ENCODE measurements at places on chromosomes 11 and 22.
A peak's percentile ranks its signal among the peaks of the same experiment; 100 is the strongest.

GRCh38 chr11:128892866-128893565, 1.9 kb downstream of the KCNJ5 start:
- no peak for DNase-seq

GRCh38 chr11:37973941-37974340, 1375.9 kb upstream of the RAG2 start:
- DNase-seq, result no peak

GRCh38 chr11:13207665-13208594, 69.7 kb upstream of the BMAL1 start:
- DNase-seq, result peak; percentile 5

DNA sequence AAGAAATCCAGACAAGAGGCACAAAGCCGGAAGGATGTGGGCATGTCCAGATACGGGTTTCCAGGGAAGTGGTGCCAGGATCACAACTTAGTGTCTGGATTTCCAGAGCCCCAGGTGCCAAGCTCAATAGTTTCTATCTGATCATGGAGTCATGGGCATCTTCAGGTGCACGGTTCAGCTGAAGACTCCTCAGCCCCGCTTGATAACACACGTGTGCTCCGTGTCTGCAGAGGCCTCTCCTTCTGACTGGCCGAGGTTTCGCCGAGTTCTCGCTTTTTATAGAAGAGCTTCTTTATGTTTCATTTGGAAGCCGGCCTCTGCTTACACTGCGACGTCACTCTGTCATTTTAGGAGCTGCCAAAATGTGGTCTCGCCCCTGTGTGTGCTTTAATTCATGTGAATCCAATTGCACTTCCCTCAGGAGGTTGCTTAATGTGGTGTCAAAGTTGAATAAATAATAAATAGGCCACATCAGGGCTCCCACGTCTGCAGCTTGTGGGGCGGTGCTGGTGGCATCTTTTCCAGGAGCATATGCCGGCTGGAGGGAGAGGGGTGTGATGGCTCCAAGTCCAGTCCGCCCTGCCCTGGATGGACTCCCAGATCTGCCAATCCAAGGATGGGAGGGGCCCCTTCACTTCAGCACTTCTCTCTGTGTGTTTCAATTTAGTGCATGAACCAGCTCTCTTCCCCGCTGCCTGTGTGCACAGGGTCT, 1410.8 kb downstream of the TBC1D22A start:
- DNase-seq, result no peak

DNA sequence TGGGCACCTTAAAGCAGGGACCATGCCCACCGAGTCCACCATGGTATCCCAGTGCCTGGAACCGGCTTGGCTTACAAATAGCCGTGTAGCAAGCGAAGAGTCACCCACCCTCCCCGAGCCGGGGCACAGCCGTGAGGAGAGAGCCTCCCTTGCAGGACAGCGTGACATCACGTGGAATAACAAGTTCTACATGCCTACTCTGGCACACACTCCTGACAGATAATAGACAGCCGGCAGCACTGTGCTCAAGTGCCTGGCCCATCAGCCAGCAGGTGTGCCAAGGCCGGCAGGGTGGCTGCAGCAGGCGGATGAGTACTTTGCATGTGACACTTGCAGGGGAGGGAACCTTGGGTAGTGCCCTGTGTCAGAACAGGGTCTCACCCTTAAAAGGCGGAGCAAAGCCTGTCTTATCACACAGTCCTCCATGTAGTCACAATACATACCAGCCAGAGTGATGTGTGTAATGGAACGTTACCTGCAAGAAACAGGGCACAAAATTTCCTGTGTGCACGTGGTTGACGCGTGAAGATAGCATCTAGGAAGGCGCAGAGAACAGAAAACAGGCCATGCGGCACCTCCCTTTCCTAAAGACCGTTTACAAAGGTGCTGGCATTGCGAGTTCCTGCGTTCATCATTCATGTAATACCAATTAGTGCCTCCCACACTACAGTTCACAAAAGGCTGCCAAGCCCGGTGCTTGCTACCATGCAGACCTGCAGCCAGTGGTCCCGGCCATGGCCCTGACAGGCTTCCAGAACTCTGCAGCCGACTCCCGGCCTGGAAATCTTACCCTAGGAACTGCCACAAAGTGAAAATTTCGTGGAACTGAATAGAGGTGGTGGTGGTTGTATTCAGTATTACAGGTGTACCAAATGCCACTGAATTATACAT, 16.4 kb downstream of the TOM1 start:
- DNase-seq, result no peak

DNA sequence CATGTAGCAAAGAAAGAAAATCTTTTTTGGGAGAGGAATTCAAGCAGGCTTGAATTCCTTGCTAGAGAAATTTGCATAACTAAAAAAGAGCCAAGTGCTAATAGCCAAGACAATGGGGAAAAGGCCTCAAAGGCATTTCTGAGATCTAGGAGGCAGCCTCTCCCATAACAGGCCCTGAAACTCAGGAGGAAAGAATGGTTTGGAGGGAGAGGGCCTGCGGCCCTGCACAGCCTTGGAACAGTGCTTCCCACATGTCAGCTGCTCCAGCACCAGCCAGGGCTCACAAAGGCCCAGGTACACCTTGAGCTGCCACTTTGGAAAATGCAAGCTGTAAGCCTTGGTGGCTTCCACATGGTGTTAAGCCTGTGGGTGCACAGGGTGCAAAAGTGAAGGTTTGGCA, 55.5 kb upstream of the TSPAN18 start:
- no peak for DNase-seq

GRCh38 chr22:48876951-48877350, 950.7 kb downstream of the BRD1 start:
- no peak for DNase-seq

GRCh38 chr11:116412118-116412889, 360.5 kb downstream of the BUD13 start:
- DNase-seq, result no peak

- DNase-seq, result peak; percentile 52
Observed at GRCh38 chr22:44180706-44181032, at the start of gene PARVG. Gene PARVG, plus strand, starts transcription at chr22:44180925. Its CDS starts 2,405 bp downstream, at chr22:44183330.

DNA sequence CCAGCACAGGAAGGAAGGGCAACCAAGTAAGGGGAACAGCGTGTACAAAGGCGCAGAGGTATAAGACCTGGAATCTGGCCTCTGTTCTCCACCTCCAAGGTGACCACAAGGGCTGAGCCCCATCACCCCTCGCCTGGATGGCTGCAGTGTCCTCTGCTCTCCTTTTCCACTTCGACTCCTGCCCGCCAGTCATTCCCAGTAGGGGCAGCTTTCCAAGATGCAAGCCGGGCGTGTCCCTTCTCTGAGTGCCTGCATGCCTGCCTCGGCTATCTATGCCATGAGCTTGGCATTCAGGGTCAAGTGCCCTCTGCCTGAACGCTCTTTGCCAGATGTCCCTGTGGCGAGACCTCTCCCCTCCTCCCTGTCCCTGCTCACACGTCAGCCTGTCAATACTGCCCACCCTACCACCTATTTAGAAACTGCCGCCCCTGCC, 17.0 kb downstream of the FADS3 start:
- no peak for DNase-seq

- no peak for DNase-seq
Observed at GRCh38 chr11:57460022-57460757, at the start of gene RTN4RL2. Gene RTN4RL2, plus strand, starts transcription at chr11:57460528. Its CDS starts 338 bp downstream, at chr11:57460866.

- no peak for DNase-seq
Observed at GRCh38 chr11:123573286-123573685, 81.1 kb downstream of the SCN3B start.

- no peak for DNase-seq
Observed at GRCh38 chr11:69691463-69691862, 12.4 kb downstream of the FGF19 start.

- DNase-seq, result no peak
Observed at GRCh38 chr11:59261150-59261549, 48.4 kb upstream of the MPEG1 start.

DNA sequence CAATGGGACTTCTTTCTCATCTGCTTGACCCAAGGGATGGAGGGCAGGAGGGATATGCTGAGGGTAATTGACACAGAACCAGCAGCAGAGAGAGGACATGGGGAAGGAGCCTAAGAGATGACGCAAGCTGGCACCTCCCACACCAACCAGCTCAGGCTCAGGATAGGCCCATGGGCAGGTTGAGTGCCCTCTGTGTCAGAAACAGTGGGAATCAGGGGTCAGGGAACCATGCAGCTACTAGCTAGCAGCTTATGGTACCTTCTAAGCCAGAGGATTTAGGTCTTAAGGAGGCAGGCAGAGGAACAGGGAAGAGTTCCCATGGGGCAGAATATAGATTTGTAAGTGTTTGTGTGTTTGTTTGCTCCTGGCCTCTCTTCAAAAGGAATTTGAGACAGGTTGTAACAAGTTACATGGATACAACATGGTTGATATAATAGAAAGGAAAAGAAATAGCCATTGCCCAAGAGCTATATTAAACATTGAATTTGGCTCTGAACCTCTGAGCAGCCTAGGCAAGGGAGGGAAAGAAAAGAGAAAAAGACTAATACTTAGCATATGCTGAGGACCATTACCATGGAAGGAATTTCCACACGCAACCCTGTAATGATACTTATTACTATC, 39.9 kb upstream of the NAV2 start:
- no peak for DNase-seq

GRCh38 chr22:48856308-48856615, 971.4 kb downstream of the BRD1 start:
- DNase-seq, result no peak

DNA sequence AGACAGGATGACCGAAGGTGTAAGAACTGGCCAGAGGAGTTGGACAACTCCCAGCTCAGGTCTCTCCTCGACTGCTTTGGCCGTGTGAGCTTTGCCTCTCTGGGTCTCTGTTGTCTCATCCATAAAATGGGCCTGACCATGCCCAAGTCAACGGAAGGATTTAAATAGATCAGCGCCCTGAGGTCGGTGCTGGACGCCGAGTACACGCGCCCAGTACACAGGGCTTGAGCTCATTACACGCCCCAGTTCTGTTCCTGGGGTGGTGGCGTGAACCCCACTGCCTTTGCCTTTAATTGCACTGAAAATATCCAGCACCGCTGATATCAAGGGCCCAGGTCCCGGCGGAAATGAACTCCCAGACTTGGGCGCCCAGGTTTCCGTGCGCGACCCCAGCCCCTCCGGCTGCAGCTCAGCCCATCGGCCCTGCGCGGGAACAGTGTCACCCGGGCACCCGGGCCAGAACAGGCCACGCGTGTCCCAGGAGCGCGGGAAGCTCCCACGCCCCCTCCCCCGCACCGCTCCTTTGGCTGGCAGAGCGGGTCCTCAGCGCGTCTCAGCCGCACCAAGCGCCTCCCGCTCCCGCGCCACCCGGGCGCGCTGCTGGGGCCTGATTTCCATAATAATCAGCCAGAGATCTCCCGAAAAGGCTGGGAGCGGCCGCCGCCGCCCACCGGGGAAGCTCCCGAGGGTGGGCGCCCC, 42.2 kb downstream of the CYTH4 start:
- no peak for DNase-seq

GRCh38 chr11:70358753-70359152, 39.6 kb upstream of the CTTN start:
- DNase-seq, result no peak

DNA sequence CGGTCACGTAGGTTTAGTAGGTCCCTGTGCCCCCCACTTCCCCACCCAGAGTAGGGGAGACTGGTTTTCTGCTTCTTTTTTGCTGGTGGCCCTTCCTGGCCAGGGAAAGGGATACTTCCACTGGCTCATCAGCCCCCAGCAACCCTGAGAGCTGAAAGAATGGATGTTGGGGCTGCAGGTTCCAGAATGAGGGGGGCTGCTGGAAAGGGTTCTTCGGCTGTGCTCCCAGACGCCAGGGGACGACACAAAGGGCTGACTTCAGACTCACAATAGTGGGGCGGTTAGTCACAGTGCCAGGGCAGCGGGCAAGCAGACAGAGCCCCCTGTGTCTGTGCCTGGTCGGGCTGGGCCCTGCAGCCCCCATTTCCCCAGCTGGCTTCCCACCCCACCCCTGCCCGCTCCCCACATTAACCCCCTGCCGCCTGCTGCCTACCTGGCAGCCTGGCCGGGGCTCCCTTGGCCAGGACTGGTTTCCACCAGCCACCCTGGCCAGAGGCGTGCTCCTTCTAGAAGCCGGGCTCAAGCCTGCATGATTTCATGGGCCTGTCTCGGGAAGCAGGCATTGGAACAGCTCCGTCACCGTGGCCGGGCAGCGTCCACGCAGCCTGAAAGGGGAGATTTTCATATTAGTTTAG, 79.1 kb upstream of the WNT7B start:
- no peak for DNase-seq

DNA sequence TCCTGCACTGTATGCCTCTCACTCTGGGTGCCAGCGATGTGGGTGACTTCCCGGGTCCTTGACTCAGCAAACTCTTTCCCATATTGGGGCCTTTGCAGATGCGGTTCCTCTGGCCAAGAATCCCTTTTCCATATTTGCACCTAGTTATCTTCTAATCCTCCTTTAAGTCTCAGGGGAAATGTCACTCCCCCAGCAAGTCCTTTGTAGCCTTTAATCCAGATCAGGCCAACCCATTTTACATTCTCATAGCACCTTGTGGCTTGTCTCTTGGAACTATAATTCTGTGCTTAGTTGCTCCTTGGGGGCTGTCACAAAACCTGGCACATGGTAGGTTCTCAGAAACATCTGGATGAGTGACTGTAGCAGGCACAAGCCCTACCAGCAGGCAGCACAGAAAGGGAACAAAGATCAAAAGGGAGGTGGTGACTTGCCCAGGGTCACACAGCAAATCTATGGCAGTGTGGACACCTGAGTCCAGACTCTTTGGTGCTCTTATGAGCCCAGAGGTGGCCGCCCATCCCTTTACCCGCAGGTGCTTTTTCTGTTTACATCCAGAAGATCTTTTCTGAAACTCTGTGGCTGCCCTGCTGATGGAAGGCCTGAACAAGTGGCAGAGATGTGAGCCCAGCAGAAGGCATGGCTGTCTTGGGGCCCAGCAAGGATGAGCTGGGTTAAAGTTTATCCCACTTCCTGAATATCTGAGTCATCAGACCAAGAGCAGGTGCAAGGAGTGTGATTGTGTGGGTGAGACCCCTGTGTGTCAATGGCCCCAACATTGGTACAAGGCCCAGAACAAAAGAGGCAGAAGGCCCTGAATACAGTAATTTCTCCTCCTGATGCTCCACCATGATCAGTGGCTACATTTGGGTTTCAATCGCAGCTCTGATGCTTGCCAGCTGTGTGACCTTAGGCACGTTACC, 78.6 kb upstream of the GRK3 start:
- DNase-seq, result no peak
